GM12865 (cell line): ENCODE measurements at places on chromosomes 7 and 10.

GRCh38 chr10:118963933-118964332 is 65.6 kb upstream of the NANOS1 start:
- no peak for DNase-seq

DNA sequence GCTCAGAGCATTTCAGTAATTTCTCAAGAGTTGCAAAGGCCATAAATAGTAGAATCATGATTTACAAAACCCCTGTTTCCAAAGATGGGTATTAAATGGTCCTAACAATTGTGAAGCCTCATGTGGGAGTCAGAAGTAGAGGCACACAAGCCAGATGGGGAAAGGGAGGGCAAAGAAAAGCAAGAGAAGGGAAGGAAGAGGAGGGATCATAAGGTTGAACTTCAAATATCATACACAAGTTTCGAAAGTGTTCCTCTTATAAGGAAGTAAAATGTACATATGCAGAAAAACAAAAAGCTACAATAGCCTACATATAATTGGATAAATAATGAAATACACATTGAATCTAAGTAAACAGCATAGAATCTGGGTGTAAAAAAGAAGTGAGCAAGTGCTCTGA is 6.0 kb downstream of the LIPN start:
- DNase-seq: no peak

GRCh38 chr10:100289641-100290040 is 3.2 kb upstream of the BLOC1S2 start:
- DNase-seq: no peak

- DNase-seq: no peak
Measured at GRCh38 chr7:41771717-41772116, 68.8 kb upstream of the INHBA start.

DNA sequence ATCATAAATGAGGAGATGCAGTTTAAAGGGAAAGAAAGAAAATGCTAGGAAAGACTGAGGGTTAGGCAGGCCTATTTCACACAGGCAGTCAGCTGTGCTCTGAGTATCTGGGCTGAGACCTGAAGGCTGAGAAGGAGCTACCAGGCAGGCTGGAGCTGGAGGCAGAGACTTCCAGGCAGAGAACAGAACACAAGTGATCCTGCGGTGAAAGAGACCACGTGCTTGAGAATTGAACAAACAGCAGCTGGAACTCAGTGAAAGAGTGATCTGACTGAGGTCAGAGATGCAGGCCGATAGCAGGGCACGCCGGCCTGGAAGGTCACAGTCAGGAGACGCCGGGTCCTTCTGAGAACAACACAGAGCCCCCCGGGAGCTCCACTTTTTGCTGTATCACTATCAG is 147.8 kb downstream of the ADAM12 start:
- DNase-seq: no peak
